ENCODE measurements at places on chromosomes 12 and 14.

DNA sequence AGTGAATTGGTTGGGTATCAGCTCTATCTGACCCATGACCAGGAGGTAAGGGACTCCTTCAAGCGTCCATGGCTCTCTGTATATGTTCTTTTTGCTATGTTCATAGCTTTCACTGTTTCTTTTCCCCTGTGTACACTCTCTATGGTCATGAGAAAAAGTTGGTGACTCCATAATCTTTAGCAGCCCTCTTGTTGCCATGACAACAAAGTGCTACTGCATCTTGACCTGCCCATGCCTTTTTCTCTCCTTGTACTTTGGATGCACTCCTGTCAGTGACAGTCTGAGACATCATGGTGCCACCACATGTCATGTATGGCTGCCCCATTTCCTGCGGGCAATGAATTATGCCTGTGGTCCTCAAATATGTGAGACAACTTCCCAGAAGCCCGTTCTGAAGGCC, 280.2 kb downstream of the TMEM121 start:
- DNase-seq, result no peak

DNA sequence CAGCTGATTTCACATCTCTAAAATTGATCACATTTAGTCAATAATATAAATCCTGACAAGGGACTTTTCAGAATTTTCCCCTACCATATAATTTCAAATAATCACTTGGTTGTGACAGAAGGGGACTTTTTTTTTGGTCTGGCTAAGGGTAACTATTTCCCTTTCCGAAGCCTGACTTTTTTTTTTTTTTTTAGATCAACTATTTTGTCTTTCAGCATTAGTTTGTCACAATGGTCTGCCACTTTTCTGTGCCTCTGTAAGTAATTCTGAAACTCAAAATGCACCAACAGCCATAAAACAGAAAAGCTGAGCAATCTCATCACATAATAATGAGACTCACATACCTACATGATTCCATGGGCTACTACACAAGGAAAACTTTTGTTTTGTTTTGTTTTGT, 266.4 kb downstream of the SSPN start:
- DNase-seq, result no peak

DNA sequence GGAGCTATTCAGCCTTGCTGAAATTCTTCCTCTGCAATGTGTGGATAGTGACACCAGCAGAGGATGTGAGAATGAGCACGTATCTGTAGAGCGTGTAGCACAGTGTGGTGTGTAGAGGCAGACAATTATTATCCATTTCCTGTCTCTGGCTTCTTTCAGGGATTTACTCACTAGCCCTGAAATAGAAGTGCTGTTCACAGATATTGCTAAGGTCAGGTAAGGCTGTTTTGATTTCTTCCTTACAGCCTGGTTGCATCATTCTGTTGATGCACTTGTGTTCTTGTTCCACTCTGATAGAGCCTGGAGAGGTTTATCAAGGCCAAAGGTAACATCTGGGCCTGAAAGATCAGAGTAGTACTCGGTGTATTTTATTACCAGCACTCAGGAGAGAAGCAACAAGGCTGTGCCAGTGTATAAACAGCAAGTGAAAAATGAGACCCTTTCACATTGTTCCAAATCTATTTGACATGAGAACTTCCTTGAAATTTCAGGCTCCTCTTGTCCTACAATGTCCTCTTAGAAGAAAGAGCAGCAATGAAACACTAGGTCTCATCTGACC, 16.7 kb downstream of the ARG2 start:
- no peak for DNase-seq

GRCh38 chr12:50933459-50934124, 18.8 kb upstream of the HIGD1C start:
- DNase-seq, result no peak

- no peak for DNase-seq
Measured at GRCh38 chr12:81974762-81975161, 215.6 kb upstream of the PPFIA2 start.

Measured in AML-193 (cell line).